Activated T-helper 9 cell treated with anti-CD3 and anti-CD28 coated beads, Interleukin-2, amount 50 U/mL, for 16 hours (primary cell): ENCODE measurements at places on chromosomes 2 and 18.

DNA sequence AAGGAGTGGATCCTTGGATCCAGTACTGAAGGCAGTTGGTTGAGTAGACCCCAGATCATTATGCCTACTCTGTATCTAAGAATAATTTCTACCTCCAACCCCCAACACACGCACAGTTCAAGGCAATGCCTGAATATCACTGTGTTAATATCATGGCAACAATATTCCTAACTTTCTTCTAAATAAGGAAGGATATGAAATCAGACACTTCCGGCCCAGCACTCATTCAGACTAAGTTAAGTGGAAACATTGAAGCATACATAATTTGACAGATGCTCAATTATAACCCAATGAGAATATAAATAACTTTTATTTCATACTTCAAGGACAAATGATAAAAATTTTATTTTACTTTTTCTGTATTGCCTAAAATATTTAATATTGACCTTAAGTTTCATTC, 153.6 kb upstream of the COL3A1 start:
- DNase-seq = no peak

GRCh38 chr2:198141726-198142125, 337.3 kb downstream of the PLCL1 start:
- no peak for DNase-seq

DNA sequence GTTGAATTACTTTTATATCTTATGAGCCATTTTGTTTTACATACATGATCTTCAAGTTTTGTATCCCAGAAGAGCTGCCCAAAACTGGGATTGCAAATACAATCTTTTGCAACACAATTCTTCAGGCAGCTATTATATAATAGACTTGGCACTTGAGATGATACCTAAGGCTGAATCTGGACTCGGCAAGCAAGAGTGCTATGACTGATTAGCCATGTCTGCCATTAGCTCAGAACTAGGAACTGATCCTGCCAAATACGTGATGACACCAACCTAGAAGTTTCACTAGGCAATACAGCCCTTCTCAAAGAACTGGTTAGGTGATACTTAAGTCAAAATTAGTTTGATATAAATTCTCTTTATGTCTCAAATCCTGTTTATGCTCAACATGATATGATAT, 619.6 kb downstream of the CPS1 start:
- no peak for DNase-seq

DNA sequence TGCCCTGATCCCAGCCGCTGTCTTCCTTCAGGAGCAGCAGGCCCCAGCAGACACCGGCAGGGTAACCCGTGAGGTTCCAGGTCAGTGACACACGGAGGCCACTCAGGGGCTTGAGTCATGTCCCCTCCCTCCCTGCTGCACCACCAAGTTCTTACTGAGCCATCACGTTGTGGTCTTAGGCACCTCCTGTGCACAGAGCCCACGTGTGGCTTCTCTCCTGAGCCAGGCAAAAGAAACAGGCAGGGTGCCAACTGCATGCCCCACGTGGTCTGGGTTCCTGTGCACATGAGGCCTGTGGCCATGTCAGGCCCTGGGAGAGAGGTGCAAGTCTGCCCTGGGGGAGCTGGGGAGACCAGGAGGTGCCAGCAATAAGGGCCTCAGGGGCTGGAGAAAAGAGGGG, 264.8 kb downstream of the KLHL29 start:
- no peak for DNase-seq

DNA sequence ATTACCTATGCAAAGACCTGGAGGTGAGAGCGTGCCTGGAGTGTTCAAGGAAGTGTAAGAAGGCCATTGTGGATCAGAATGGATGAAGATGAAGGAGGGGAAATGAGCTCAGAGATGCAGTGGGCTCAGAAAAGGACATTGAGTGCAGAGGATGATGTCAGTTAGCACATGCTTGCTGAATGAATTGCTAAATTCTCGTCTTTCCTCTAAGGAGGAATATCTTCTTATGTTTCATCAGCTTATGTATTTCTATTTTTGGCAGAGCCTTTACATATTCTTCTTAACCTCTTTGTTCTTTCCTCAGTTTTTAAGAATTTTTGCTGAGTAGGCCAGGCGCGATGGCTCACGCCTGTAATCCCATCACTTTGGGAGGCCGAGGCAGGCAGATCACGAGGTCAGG, 30.9 kb downstream of the FAM171B start:
- DNase-seq = no peak

DNA sequence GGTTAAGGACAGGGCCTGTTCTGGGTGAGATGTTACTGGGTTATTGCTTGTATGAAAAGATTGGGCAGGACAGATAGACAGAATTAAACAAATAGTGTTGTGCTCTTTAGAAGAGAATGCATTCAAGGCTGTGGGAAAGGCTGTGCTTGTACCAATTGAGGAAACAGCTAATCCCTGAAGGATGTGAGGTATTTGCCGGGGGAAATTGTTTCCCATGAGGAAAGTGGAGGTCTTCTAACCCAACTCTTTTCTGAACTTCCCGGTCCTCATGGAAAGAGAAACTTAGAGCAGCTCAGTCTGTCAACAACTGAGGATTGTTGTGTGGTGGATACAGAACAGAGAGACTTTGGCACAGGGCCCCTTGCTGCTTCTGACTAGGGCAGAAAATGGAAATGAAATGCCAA, 9.5 kb downstream of the SLC1A4 start:
- DNase-seq = no peak

- no peak for DNase-seq
Measured at GRCh38 chr18:37467002-37467662, 98.5 kb downstream of the CELF4 start.

DNA sequence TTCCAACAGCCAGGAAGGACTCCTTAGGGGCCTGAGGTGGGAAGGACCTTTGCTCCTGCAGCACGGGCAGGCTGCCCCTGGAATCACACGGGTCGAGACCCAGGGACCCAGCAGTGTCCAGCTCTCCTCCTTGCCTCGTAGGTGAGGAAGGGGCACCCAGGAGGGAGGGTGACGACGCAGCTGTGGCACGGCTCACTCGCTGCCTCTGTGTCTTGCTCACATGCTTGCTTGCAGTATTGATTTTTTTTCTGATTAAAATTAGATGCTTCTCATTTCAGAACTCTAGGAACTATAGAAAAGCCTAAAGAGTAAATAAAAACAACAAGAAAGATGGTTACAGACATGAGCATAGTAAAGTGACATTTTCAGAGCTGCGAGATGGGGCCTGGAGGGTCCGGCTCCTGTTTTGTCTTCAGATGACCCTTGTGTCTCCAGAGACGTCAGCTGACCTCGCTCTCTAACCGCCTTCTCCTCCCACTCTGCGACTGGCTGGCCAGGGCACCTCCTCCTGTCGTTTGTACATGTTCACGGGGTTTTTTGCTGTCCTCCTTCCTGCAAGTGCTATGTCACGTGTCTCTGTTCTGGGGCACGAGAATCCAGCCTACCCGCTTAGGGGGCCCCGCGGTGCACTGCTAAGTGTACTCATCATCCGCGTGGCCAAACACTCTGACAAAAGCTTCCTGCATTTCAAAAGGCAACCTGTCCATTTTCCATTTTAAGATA, 65.7 kb upstream of the ZNF236 start:
- DNase-seq = no peak

GRCh38 chr2:179268277-179268925, 3.8 kb upstream of the SESTD1 start:
- no peak for DNase-seq

DNA sequence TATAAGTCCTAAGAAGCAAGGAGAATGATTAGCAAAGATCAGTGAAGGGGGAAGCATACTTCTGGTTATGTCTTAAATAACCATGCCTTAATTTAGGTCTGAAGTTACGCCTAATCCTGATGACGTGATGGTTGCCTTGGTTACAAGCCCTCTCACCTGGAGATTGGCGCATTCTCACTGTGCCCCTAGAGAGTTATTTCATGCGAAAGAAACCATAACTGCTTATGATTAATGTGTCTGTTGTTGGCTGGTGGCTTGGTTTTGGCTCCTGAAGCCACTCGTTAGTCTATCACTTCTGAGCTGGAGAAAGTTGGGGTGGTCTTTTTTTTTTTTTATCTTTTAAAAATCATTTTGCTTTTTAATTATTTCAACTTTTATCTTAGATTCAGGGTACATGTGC, 47.0 kb downstream of the TNFRSF11A start:
- DNase-seq = no peak

DNA sequence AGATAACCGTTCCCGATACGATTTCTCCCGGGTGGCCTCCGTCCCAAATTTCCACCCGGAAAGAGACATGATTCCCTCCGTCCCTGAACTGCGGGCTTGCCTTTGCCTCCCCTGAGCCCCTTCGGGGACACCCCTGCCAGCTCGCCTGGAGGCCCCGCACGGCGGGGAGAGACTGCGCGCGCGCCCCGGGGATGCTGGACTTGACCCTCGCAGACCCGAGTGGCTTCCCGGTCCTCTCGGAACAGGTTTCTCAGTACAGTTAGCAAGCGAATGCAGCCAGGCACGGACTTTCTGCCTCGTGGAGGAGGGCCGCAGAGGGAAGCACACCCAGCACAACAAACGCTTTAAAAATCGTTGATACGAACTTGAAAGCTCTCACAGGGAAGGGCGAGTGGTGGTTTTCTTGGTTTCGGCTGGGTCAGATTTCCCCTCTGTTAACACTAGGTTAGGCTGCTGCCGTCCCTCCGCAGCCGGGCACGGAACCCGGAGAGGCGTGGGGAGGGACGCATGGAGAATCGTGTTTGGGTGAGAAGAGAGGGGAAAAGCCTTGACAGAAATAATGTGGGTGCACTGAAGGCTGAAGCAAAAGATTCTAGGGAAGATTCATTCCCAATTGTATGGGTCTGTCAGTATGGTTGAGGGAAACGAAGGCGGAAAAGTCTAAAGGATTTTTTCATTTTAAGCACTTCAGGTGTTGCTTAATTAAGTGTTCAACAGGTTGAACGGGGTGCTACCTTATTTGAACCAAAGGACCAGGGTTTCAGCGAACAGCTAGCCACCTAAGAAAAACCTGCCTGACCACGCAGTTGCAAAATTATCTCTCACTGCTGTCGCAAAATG, 916 bp downstream of the TNFRSF11A start:
- no peak for DNase-seq

DNA sequence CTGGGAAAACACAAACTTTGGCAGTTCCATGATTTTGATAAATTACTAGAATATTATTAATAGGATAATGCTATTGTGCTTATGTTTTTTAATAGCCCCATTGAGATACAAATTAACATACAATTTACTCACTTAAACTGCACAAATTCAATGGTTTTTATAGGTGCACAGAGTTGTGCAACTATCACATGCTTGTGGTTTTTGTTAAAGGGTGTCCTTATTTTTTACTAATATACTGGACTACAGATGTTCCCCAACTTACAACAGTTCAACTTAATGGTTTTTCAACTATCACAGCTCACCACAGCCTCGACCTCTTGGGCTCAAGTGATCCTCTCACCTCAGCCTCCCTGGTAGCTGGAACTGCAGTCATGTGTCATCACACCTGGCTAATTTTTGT, 76.6 kb downstream of the OSBPL1A start:
- no peak for DNase-seq

- DNase-seq = no peak
Measured at GRCh38 chr2:1631292-1632001, 112.9 kb downstream of the PXDN start.

DNA sequence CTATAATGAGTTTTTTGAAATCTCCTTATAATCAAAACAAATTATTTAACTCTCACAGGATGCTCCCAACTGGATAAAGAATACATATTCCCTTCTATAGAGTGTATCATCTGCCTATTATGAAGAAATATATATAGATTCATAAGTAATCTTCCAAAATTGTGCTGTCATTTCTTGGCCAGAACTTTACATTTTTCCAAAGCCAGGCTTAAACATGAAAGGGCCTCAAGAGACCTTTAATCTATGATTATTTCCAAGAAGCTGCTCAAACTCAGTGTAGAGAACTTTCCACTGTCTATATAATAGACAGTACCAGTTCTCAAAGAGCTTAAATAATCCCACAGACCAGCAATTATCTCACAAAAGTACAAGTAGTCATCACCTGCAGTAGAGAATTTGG, 211.0 kb downstream of the AKAIN1 start:
- DNase-seq = no peak

DNA sequence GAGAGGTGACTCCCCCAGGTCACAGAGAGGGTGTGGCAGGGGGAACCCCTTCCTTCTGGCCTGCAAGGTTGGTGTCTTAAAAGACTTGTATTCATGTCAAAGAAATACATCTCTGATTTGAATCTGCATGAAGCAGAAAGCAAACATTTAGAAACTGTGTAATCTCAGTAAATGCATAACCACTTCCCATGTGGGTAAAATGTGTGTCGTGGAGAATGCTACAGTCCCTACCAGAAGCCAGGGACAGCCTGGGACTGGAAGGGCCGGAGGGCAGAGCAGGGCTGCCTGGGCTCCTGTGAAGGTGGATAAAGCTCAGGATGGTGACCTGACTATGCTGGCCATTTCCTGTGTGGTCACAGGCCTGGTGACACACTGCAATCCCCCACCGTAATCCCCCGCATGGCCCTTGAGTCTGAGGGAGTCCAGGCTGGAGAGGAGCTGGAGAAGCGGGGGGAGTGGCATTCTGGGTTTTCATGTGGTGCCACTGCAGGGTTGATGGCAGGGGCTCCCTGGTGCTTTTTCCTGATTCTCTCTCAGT, 102.2 kb downstream of the LRRC30 start:
- DNase-seq = no peak

GRCh38 chr18:8765783-8766463, 60.6 kb downstream of the MTCL1 start:
- no peak for DNase-seq

- no peak for DNase-seq
Measured at GRCh38 chr2:174635776-174636404, 38.3 kb upstream of the WIPF1 start.

DNA sequence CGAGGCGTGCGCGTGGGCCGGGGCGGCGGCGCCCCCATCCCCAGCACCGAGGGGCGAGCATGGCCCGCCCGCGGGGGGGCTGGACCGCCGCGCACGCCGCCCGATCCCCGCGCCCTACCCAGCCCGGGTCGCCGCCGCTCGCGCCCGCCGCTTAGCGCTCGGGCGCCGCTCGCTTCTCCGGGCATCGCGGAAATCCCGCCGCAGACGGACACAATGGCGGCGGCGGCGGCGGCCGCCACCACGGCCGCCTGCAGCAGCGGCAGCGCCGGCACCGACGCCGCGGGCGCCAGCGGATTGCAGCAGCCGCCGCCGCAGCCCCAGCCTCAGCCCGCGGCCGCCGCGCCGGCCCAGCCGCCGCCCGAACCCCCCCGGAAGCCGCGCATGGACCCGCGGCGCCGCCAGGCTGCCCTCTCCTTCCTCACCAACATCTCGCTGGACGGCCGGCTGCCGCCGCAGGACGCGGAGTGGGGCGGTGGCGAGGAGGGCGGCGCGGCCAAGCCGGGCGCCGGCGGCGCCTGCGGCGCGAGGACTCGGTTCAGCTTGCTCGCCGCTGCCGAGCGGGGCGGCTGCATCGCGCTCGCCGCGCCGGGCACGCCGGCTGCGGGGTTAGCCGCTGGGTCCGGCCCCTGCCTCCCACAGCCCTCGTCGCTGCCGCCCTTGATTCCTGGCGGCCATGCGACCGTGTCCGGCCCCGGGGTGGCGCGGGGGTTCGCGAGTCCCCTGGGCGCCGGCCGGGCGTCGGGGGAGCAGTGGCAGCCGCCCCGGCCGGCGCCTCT, 453 bp downstream of the CABLES1 start:
- no peak for DNase-seq

- DNase-seq = no peak
Measured at GRCh38 chr2:138814123-138814898, 34.1 kb upstream of the NXPH2 start.
